EH (cell line): ENCODE measurements at places on chromosomes 11 and 22.

- no peak for DNase-seq
Observed at GRCh38 chr11:82872377-82873150, 27.7 kb downstream of the PRCP start.

DNA sequence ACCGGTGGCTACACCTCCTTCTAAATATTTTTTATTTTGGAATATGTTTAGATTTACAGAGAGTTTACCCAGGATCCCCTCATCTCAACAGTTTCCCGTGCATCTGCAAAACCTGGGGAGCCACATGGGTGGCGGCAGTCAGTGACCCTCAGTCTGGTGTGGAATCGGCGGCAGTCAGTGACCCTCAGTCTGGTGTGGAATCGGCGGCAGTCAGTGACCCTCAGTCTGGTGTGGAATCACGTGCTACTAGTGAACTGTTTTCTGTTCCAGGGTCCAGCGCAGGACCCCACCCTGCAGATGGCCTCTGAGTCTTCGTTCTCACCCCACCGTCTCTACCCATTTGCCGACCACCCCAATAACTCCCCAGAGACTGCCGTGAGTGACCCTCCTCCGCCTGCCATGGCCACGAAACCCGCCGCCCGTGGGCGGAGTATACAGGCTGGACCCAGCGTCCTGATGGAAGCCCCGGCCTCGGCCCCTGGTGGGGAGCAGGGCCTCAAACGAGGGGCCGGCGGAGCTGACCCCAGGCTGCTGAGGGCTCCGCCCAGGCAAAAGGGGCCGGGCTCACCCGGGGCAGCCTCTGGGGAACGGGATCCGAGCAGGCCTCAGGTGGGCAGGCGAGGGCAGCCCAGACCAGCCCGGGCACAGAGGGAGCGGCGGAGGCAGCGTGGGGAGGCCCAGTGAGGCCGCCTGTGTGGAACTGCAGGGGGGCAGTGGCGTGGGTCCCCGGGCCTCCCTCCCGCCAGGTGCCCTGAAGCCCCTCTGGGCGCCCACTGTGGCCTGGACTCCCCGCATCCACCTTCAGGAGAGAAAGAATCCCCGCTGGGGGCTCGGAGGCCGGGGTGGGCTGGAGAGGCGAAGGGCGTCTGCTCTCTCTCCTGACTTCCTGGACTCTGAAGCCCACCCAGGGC lies 2.5 kb downstream of the IL17REL start:
- DNase-seq = no peak

GRCh38 chr11:65308281-65308891 lies 6.3 kb upstream of the CDC42EP2 start:
- DNase-seq = no peak

DNA sequence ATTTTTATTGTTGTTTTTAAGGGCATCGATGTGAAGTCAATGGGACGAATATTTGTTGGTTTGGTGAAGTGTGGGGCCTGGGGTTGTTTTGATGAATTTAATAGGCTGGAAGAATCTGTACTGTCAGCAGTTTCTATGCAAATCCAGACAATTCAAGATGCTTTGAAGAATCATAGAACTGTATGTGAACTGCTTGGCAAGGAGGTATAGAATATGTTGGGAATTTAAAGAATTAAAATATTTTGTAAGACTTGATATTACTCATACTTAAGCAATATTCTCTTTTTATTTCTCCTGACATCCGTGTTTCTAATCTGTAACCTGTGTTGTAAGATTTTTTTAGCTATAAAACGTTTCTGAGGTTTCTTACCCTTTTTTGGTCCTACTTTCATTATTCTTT lies 61.6 kb downstream of the DYNC2H1 start:
- peak; percentile 30 for DNase-seq

DNA sequence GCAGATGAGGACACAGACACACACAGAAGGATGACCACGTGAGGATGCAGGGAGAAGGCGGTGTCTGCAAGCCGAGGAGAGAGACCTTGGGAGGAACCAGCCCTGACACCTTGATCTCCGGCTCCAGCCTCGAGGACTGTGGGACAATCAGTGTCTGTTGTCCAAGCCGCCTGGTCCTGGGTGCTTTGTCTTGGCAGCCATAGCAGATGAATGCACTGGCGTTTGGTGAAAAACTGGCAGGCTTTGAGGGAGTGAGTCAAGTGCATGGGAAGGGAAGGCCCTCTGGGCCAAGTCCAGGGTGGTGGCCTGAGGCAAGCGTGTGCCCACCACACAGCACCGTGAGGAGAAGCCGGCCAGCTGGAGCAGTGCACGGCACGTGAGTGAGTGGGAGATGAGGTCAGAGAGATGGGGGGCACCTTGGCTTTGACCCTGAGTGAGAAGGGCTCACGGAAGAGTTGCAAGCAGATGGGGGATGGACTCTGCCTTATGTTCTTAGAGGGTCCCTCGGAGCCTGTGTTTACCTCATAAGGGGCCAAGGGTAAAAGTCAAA lies 12.4 kb upstream of the BRSK2 start:
- DNase-seq = no peak

DNA sequence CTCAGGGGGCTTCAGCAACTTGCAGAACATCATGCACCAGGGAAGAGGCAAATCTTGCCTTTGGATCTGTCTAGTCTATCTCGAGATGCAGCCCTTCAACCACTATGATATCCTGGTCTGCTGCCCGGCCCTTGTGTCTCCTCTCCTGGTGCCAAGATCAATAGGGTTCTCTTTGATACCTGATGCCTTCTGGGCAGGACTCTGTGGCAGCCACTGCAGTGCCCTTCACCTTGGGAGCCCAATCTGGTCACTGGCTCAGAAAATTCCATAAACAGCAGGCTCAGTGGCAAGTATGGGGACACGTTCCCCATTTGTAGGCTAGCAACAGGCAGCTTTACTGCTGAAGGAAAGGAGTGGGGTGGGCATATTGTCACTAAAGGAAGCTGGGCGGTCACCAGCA lies 23.4 kb downstream of the SYN3 start:
- DNase-seq = no peak
